ENCODE measurements at places on chromosomes 2 and 18.

GRCh38 chr18:48815179-48815515, 135.6 kb downstream of the SMAD7 start:
- no peak for DNase-seq

GRCh38 chr2:85243101-85244072, 84.4 kb downstream of the TGOLN2 start:
- no peak for DNase-seq

GRCh38 chr2:105418522-105418921, 19.7 kb upstream of the FHL2 start:
- DNase-seq: no peak

- no peak for DNase-seq
These were observed 11.1 kb upstream of the KIDINS220 start for GRCh38 chr2:8848328-8849100.

DNA sequence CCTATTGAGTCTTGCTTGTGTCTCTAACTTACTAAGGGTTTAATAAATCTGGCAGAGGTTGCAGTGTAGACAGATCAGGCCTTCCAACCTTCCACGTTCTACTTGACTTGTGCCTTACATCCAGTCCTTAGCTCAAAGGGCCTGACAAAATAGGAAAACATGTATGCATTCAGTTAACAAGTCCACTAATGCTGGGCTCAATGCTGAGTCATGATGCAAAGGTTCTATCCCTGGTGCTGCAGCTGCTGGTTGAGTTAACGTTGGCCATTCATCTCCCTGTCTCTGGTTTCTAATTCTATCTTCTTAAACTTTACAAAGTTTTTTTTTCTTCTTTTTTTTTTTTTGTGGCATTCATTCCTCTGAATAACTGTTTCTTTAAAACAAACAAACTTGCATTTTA, 46.3 kb upstream of the ITGB6 start:
- DNase-seq: no peak

GRCh38 chr2:129585760-129586159, 393.7 kb upstream of the RAB6C start:
- DNase-seq: no peak

- no peak for DNase-seq
These were observed 132.6 kb downstream of the C1D start for GRCh38 chr2:67930156-67930555.

DNA sequence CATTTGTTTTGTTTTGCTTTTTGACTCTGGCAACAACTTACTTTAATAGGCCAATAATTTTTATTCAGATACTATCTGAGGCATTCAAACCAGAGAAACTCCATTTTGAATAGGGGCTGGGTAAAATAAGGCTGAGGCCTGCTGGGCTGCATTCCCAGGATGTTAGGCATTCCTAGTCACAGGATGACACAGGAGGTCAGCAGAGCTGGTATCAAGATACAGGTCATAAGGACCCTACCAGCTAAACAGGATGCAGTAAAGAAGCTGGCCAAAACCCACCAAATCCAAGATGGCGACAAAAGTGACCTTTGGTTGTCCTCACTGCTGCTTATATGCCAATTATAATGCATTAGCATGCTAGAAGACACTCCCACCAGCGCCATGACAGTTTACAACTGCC, 102.2 kb upstream of the XPO1 start:
- no peak for DNase-seq
